ENCODE measurements at places on chromosomes 11 and 22.

DNA sequence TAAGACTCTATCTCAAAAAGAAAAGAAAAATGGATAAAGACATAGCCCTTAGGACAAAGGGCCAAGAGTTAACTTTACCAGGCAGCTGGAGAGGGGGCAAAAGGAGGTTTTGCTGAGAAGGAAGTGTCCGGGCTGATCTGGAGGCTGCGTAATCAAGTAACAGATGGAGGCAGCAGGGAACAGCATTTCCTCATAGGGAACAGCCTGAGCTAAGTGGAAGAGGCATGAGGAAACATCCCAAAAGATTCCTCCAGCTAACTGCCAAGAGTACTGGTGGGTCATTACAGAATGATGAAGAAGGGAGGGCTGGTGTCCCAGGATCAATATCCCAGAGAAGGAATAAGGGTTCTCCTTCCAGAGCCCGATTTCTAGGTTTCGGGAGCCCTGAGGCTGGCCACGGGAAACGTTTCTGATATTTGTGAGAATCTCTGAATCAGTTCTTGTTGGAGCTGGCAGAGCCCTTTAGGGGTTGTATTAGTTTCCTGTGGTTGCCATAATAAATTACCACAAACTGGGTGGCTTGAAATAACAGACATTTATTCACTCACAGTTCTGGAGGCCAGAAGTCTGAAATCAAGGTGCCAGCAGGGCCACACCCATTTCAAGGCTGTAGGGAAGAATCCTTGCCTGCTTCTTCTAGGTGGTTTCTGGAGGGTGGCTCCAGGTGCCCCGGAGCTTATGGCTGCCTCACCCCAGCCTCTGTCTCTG lies 21.2 kb downstream of the LIF start:
- no peak for DNase-seq

GRCh38 chr11:7637447-7638157 lies 35.7 kb downstream of the CYB5R2 start:
- DNase-seq: no peak

DNA sequence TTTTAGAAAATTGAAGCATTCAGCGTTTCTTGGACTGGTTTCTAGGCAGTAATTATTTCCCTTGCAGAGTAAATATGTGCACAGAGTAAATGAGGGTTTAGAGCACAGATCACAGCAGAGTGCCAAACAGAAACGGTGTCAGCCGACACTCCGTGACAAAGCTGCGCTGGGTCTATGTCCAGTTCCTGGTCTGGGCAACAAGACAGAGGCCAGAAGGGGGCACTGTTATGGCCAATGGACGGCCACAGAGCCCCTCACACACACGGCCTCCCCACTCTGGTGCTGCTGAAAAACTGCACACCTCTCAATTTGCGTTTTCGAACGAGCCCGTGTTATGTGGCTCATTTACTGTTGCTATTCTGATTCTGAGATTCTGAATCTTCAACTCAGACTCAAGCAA lies 180.7 kb downstream of the MPPED1 start:
- DNase-seq: no peak

DNA sequence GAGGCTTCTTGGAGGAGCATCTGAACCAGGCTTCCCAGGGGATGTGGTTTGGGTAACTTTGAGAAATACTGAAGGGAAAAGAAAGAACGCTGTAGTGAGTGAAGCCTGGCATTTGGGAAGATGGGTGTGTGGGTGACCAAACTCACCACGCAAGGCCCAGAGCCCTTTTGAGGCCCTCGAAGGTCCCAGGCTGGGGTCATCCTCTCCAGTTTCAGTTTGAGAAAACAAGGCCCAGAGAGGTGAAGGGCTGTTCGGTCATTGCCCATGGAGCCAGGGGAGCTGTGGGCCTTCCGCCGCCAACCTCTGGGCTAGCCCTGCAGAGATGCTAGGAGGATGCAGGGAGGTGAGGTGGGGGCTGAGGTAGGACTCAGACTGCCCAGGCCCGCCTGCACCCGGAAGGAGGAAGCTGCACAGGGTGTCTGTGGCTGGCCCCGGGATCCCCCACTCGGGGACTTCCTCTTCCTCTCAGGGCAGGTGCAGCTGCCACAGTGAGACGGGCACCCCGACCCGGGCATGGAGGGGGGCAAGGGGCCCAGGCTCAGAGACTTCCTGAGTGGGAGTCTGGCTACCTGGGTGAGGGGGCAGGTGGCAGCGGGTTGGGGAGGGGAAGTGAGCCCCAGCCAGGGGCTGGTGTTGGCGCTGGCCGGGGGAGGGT lies at the start of gene CCDC88B:
TSS of gene CCDC88B (plus strand) at position 451 of the 655 bp plus-strand sequence. CDS start at position 514, 63 bp downstream.
- no peak for DNase-seq

- DNase-seq: no peak
Observed at GRCh38 chr11:10295064-10295901, 1.3 kb upstream of the SBF2 start.

- no peak for DNase-seq
Observed at GRCh38 chr22:48161298-48161697, 1398.8 kb downstream of the TBC1D22A start.

- no peak for DNase-seq
Observed at GRCh38 chr22:37638391-37639069, 939 bp upstream of the SH3BP1 start.

DNA sequence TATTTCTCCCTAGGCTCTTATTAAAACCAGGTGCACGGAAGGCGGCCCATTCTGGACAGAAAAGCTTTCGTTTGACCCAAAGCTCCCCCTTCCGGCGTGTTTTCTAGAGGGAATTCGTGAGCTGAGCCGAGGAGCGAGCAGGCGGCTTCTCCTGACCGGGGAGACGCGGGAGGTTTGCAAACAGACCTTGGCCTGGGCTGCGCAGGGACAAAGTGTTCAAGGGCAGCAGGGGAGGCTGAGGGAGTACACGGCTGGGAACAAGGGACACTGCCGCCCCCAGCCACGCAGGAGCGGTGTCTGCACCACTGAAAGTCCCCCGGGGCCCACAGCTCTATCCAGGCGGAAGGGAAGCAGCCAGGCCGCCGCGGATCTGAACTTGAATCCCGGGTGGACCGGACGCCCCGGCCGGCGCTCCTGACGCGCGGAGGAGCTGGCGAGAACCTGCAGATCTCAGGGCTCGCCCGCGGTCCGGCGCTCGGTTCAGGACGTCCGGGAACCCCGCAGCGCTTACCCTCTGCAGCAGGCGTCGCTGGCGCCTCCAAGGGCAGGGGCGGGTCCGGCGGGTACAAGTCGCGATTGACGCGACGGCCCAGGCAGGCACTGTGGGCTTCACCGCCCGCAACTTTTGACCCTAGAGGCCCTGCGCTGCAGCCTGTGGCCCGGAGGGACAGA lies 101.9 kb downstream of the WT1 start:
- peak; percentile 50 for DNase-seq

- no peak for DNase-seq
Observed at GRCh38 chr11:9576701-9577381, 3.4 kb downstream of the WEE1 start.

- DNase-seq: no peak
Observed at GRCh38 chr11:47998345-47998732, 18.0 kb downstream of the PTPRJ start.

GRCh38 chr11:9656864-9657263 lies 7.0 kb upstream of the SWAP70 start:
- DNase-seq: no peak

GRCh38 chr11:107496011-107496410 lies 38.4 kb upstream of the CWF19L2 start:
- no peak for DNase-seq

GRCh38 chr11:129974237-129974636 lies 28.4 kb downstream of the PRDM10 start:
- DNase-seq: no peak

- no peak for DNase-seq
Observed at GRCh38 chr11:69093106-69093505, 44.4 kb downstream of the TPCN2 start.

- DNase-seq: no peak
Observed at GRCh38 chr11:100932474-100933100, 197.0 kb downstream of the PGR start.

DNA sequence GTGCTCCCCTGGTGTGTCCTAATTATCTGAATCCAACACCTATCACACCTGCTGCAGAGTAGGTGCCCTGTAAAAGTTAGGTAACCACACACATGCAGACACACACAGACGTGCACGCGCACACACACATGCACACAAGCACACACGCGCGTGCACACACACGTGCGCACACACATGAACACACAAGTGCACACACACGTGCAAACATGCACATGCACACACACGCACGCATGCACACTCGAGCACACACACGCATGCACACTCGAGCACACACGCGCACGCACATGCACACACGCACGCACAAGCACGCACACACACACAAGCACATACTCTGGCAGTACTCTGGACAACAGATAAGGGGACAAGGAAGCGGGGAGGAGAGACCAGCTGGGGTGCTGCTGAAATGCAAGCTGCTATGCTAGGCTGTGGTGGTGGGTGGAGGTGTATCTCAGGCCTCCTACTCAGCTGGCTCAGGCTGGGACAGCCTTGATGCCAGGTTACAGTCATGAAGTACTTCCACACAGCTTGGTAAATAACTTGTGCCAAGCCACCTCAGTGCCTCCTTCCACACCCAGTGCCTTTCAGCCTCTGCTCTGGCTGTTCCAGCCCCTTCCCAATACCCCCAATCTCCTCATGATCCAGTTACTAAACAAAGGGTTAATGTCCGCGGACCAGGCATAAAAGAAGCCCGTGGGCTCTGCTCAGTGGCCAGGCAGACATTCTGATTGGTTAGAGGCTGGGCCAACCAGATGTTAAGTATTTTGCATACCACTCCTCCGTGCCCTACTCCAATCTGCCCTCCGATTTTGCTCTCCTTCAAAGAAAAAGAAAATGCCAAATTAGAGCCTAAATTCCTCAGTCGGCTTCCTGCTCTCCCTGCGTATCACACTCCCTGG lies 374.1 kb downstream of the TENM4 start:
- no peak for DNase-seq

DNA sequence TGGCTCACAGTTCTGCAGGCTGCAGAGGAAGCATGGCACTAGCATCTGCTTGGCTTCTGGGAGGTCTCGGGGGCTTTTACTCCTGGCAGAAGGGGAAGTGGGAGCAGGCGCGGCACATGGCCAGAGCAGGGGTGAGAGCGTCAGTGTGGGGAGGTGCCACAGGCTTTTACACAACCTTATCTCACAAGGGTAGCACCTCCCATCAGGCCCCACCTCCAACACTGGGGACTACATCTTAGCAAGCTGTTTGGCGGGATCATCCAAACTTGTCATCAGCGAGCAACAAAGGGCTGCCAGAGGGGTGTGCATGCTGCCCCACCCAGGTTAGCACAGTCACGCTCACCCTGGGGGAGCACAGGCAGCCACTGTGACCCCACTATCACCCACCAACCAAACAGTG lies 18.9 kb upstream of the YPEL1 start:
- no peak for DNase-seq

GRCh38 chr11:62889484-62890437 lies 9.1 kb downstream of the SLC3A2 start:
- no peak for DNase-seq

DNA sequence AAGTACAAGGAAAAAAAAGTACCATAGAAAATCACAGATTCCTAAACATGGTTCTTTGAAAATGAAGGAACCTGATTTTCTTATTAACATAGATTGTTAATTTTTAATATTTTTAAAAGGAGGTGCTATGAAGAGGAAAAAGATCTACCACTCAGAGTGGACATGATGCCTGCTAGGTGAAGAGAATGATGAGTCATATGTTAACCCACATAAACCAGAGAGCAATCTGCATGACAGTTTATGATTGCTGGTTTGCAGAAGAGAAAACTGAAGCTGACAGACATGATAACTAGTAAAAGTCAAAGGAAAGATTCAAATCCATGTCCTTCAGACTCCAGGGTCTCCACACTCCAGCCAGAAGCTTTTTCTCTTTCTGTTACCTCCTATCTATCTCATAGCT lies 1231.7 kb downstream of the LRRC4C start:
- DNase-seq: no peak

GRCh38 chr22:27612115-27612514 lies 189.4 kb downstream of the MN1 start:
- DNase-seq: no peak

DNA sequence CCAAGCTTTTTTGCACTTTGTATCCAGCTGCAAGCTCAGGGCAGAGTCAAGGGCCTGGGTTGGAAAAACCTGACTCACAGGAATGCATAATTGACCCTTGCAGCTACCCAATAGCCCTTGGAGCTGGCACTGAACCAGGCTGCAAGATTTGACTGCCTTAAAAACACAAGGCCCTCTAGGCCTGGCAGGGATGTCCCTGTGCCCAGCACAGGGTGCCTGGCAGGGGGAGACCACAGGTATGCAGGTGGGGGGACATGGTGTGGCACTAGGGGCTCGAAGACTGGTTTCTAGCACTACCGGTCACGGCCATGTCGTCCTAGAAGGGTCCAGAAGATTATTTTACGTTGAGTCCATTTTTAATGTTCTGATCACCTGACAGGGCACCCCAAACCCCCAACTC lies 30.2 kb downstream of the SBF1 start:
- DNase-seq: no peak

DNA sequence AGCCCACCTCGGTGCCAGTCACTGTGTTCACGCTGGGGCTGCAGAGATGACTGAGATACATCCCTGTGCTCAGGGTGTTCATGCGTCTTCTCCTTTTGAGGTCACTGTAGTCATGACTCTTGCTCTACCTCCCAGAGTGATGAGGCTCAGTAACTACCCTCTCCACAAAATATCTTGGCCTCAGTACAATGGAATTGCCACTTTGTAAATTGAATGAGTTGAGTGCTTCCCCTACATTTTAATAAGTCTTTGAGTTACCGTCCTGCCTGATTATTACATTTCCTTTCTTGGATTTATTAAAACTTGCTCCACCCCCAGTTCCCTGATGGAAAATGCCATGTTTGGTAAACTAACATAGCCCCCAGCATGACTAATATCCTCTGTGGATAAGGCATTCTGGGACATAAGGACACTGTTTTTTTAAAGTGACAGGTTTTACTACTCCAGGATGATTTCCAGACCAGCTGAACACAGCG lies 15.9 kb downstream of the PRSS23 start:
- no peak for DNase-seq

- no peak for DNase-seq
Observed at GRCh38 chr22:46878191-46878948, 115.9 kb downstream of the TBC1D22A start.

DNA sequence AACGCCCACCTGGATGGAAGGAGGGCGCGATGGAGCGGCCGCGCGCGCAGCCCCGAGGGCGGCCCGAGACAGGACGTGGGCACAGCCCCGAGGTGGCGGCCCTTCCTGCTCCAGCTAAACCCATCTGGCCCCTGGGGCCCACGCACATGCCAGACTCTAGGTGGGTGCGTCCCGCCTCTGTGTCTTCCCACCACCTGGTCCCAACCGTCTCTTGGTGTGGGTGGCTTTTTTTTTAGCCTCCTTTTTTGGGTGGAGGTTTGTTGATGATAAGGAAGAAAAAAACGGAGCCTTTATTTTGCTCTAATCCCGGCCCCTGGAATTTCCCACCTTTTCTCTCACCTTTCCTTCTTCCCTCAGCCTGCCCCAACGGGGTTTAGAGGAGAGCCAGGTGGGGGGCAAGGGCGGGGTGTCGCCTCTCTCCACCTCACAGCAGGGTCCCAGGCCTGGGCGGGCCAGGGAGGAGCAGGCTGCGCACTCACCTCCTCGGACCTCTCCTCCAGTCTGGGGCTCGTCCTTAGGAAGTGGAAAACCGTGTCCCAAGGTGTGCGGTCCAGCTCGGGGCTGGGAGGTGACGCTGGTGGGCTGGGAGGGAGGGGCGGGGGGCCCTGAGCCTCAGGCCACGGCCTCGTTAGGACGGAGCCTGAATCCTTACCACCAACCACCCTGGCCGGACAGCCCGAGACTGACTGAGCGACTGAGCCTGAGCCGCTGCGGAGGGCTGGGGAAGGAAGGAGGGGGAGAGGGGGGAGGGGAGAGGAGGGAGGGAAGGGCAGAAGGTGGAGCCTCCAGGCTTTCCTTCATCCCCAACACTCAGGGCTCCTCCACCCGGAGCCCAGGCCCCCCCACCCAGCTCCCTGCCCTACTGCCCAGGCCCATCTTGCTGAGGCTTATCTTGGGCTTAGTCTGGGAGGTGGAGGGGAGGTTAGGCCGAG lies at the start of gene SOX10:
TSS of gene SOX10 (minus strand) at position 696 of the 932 bp plus-strand sequence. CDS start 771 bp downstream, outside the sequence.
- no peak for DNase-seq
